ENCODE measurements at places on chromosomes 16 and 17.
A peak's percentile ranks its signal among the peaks of the same experiment; 100 is the strongest.

- no peak for DNase-seq
Measured at GRCh38 chr17:76889323-76889722, 21.1 kb downstream of the MGAT5B start.

- DNase-seq, result no peak
Measured at GRCh38 chr16:12236589-12236988, 260.1 kb downstream of the SNX29 start.

- DNase-seq, result no peak
Measured at GRCh38 chr17:72795941-72796340, 296.5 kb downstream of the SLC39A11 start.

DNA sequence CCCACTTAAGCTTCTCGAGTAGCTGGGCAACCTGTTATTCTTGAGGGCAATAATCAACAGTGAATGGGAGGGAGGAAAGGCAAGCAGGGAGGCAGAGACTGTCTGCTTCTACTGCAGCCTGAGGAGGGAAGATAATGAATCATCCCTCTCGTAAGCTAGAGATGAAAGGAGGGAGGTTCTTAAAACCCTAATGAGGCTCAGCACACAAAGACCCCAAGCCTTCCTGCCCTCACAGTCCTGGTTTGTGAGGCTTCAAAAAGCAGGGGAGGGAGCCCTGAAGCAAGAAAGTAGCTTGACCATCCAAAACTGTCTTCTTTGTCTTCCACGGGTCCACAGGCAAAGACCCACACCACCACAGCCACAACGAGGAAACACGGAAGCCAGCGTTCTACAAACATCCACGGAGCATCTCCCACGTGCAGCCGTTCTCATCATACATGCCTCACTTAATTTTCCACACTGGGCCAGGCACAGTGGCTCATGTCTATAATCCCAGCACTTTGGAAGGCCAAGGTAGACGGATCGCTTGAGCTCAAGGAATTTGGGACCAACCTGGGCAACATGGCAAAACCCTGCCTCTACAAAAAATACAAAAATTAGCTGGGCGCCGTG is 1.8 kb downstream of the PIK3R5 start:
- DNase-seq, result no peak

DNA sequence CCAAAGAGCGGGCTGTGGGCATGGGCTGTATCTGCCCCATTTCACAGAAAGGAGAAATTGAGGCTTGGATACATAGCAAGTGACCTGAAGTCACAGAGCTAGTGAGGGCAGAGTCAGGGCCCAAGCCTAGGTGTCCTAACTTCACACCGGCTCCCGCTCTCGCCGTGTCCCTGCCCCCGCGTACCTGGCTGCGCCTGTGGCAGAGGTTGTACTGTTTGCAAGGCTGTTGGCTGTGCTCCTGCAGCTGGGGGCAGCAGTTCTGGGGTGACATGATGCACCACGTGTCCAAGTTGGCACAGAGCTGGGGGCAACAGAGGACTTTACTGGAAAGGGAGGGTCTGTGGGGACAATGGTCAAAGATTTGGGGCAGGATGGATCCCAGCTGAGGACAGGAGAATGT is 3.4 kb downstream of the DHX58 start:
- no peak for DNase-seq

DNA sequence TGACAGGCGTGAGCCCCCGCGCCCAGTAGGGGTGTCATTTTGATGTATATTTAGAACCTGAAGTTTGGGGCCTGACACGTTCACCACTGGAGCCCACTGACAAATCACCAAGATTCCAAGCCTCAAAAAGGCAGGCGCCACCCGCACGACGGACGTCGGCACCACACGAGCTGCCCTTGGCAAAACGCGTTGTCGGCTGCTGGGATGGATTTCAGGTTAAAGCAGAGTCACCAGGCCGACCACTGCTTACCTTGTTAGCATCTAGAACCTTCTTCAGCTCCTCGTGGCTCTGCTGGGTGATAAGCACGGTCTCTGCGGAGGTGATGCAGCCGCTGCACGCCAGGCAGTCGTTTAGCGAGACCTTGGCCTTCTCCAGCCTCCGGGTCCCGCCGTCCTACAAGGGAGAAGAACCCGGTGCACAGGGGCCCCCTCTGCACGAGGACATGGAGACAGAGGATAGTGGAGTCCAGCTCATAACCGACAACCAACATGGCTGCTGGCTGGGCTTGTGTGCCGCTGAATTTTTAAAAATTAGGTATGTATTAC is 3.8 kb downstream of the CIAO3 start:
- DNase-seq, result no peak

- no peak for DNase-seq
Measured at GRCh38 chr17:63515426-63515825, 7.7 kb upstream of the KCNH6 start.

DNA sequence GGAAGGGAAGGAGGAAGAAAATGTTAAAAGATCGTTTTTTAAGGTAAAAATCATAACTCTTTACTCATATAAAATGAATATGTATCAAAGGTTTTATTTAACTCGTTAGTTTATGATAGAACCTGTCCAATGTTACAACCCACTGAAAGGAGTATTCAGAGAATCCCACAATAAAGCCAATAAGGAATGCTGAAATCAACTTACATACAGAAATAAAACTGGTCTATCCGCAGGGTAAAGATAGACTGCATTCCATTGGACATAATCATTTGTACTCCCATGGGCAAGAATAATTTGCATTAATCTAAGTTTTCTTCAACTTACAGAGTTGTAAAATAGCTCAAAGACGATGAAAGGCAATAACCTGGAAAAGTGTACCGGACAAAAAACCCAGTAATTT is 17.9 kb upstream of the BEAN1 start:
- no peak for DNase-seq

DNA sequence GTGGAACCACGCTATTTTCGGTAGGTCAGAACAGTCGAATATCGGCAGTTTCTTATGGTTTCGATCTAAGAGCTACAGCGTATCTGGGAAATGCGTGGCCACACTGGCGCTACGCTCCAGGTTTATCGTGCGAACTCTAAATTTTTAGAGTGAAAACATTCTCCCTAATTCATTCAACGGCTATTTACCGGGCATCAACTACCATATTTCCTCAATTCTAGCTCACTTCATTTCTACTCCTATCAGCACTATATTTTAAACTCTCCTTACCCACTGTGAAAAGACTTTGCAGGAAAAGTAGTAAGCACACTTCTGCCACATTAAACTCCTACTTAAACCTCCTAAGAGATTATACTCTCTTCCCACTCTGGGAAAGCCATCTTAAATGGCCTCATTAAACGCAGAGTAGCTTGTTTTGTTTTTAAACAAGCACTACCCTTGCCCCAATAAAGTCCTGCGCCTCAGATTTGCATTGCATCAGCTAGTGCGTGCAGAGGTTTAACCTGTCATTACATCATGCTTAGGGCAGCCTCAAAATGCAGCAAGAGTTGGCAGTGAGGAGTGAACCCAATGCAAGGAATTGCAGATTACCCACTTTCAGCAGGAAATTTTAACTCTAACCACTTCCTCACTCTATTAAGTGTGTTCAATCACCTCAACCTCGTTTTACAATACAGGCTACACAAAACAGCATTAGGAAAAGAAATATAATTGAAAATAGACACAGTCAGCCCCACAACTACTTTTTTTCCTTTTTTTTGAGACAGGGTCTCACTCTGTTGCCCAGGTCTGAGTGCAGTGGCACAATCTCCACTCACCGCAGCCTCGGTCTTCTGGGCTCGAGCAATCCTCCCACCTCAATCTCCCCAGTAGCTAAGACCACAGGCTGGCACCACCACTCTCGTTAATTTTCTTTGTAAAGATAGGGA is 18.8 kb downstream of the SIAH1 start:
- DNase-seq, result peak; percentile 36

- DNase-seq, result peak; percentile 51
Measured at GRCh38 chr16:4116325-4117249, at the start of gene ADCY9. Gene ADCY9 (minus strand): TSS chr16:4116442. CDS start chr16:4115442, 1,000 bp downstream.

DNA sequence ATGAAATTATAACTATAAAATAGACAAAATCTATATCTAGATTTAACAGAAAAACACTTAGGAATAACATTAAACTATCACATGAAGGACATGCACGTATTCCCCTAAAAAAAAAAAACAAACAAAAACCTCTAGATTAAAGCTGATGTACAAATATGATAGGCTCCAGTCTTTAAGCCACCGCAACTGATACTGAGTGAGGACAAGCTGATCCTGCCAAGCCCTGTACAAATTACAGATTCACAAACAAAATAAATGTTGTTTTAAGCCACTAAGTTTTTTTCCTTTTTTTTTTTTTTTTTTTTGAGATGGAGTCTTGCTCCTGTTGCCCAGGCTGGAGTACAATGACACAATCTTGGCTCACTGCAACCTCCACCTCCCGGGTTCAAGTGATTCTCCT is 35.3 kb downstream of the SMURF2 start:
- no peak for DNase-seq

GRCh38 chr16:66695935-66696668 is 441 bp downstream of the CMTM4 start:
- DNase-seq, result peak; percentile 10

DNA sequence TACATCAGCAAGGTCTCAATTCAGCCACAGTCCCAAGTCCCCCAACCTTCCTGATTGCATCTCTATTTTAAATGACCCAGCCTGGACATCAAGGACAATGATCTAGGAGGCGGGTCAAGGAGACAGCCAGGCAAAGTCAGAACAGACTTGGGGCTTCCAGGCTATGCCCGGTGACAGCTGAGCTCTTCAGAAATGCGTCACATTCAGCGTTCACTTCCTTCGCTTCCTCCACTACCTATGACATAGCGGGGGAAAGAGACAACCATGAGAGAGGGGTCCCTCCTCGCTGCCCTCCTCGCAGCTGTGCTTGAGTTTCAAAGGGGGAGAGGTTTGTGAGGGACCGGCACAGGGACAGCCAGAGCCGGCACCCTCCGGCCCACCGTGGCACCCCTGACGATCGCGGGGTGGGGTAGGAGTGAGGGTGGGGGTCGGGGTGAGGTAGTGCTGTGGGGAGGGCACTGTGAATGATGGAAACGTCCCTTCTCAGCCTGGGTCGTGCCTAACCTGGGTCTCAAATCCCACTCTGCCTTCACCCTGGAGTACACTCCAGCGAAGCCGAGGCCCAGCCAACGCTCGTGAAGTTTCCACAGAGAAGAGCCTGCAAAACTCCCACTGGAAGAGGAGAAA is 12.3 kb upstream of the LGALS3BP start:
- DNase-seq, result no peak

GRCh38 chr17:32118835-32119234 is 23.5 kb upstream of the RHOT1 start:
- no peak for DNase-seq

- DNase-seq, result no peak
Measured at GRCh38 chr17:4810696-4811290, 3.8 kb downstream of the PLD2 start.

DNA sequence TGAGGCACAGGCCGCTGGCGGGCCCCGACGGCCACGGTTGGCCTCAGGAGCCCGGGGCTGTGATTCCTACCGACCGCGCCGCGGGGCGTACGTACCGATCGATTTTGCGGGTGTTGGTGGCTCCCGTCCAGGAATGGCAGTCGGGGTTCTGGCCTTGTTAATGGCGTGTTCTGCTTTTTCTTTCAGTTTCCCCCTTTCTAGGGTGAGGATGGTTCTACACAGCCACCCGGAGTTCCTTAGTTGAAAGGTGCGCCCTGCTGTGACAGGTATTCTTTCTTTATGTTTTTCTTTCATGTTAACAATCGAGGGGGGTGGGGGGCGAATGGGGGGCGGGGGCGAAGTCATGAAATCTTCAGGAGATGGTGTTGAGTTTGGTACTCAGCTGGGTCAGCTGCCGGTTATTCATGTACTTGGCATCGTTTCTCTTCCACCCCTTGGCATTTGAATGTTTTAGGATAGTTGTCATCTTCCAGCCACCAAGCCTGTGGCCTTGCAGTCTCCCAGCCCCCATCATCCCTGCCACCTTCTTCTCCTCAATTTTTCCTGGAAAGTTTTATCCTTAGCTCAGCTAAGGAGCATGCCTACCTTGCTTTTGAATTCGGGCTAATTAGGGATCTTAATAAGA is 802 bp downstream of the CYLD start:
- DNase-seq, result no peak

DNA sequence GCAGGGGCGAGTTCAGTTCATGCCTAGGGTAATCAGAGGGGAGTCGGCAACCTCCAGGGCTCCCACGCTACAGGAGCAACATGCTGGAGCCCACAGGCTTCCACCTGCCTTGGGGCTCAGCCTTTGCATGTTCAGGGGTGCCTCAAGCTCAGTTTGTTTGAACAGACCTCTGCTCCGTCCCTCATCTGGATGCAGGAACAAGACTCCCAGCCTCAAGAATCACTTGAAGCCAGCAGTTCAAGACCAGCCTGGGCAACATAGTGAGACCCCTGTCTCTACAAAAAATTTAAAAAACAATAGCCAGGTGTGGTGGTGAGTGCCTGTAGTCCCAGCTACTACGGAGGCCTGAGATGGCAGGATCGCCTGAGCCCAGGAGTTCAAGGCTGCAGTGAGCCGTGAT is 4.9 kb upstream of the HSD11B2 start:
- DNase-seq, result no peak

- DNase-seq, result no peak
Measured at GRCh38 chr16:79484237-79484636, 116.3 kb downstream of the MAF start.

DNA sequence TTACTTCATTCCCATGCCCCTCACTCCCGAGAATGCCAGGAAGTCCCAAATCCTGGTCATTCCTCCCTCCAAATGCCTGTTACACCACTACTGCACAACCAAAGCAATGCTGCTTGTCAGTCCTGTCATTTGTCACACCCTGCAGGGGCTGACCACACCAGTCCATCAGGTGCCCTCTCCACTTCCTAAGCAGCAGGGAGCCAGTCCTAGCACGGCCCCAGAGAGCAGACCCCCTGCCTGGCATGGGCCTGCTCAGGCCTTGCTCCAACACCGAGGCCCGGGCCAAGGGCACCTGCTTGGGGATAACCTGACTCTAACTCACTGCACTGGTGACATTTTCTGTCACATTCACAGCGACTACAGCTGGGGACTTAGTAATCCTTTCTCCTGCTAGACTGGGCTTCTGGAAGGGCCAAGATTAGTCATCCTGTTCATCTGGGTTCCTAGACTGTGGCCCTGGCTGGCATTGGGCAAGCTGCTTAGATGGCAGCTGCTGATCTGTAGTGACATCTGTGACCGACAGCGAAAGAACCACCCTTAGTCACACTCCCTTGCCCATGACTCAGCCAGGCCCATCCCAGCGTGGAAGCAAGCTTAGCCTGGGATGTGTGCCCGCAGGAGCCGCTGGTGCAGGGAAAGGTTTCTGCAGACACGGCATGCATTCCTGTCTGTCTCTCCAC is 5.4 kb downstream of the ALYREF start:
- DNase-seq, result no peak

DNA sequence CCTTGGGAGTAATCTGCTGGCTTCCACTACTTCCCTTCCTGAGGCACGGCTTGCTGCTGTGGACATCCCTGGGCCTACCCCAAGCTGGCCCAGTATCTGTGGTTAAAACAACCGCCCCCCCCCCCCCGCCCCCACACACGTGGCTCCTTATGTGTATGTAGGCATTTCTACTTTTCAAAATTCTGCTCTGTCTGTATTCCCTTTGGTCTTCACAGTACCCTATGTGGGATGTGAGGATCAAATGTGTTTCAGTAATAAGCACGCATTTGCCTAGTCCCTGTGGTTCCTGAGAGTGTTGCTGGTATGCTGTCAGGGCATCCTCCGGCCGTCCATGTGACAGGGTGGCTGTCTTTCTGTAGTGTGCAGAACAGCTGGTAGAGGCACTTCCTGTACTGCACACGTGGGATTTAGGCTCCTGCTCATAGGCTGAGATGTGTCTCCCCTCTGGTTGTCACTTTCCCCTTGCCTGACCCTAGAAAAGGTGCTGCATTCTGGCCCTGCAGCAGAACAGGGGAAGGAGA is 2.2 kb downstream of the NT5M start:
- DNase-seq, result no peak

GRCh38 chr16:14198012-14198411 is 126.9 kb downstream of the MRTFB start:
- no peak for DNase-seq

All from activated CD4-positive, alpha-beta T cell treated with anti-CD3 and anti-CD28 coated beads for 24 hours (primary cell).